ENCODE measurements at places on chromosomes 13 and 19. TPM values are rescaled to one million over a fixed set of nuclear protein-coding genes. Genes with fewer than 3 reads are reported as not detected.

MEF2B gene
- polyA plus RNA-seq, result 1.8 TPM

PSG1 gene
- not detected for polyA plus RNA-seq

SIGLEC12 gene
- polyA plus RNA-seq, result 1.1 TPM

ZNF846 gene
- 6.3 TPM for polyA plus RNA-seq

DZIP1 gene
- not detected for polyA plus RNA-seq

TMPRSS9 gene
- not detected for polyA plus RNA-seq

NKPD1 gene
- polyA plus RNA-seq, result not detected

RANBP3 gene
- polyA plus RNA-seq, result 9.4 TPM

CAPN12 gene
- polyA plus RNA-seq, result 31.6 TPM

C13orf42 gene
- polyA plus RNA-seq, result not detected

HS6ST3 gene
- not detected for polyA plus RNA-seq

APOE gene
- not detected for polyA plus RNA-seq

ADAMTSL5 gene
- 0.21 TPM for polyA plus RNA-seq

KISS1R gene
- 3.9 TPM for polyA plus RNA-seq

ZNF555 gene
- polyA plus RNA-seq, result 6.3 TPM

LRRC25 gene
- 14.9 TPM for polyA plus RNA-seq

ZNF763 gene
- polyA plus RNA-seq, result 2.4 TPM

MUC16 gene
- not detected for polyA plus RNA-seq

C19orf85 gene
- polyA plus RNA-seq, result not detected

ZIM2 gene
- polyA plus RNA-seq, result not detected

KIR2DL1 gene
- 0.36 TPM for polyA plus RNA-seq

CGB3 gene
- not detected for polyA plus RNA-seq

CYP4F2 gene
- not detected for polyA plus RNA-seq

LGALS14 gene
- not detected for polyA plus RNA-seq
